K562 (cell line): ENCODE measurements at places on chromosomes 1 and 21.

GRCh38 chr1:47699492-47700235 lies 261.8 kb downstream of the FOXD2 start:
- no peak for DNase-seq

DNA sequence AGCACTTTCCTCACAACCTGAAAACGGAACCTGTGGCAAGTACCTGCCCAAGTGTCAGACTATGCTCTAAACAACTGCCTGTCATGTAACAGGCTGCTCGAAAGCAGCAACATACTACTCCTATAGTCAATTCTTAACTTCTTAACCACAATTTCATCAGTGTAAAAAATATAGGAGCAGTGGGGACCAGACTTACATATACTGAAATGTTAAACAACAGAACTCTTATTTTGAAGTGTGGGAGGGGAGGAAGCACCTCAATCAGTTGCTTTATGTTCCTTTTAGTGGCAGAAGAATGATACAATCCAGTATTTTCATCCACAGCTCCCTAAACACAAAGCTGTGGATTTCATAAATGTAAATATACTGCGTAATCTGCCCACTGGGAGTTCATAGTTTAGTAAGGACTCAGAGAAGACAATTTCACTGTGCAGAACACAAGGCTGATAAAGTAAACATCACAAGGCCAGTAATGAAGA lies 44.2 kb downstream of the WLS start:
- DNase-seq = no peak

DNA sequence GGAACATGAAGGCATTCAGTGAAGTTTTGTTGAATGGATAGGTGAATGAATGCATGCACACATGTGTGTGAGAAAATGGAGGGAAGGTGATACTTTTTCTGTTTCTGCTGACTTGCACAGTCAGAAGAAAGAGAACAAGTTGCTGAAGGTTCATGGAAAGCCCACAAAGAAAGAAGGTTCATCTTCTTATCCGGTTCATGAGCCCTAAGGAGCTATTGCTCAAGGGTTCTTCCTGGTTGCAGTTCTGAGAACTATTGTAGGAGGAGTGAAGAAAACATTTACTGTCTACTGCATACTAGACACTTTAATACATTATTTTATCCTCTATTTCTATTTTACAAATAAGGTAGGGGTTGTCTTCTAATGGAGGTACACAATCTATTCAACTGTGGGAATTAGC lies 13.4 kb upstream of the NIBAN1 start:
- DNase-seq = no peak

DNA sequence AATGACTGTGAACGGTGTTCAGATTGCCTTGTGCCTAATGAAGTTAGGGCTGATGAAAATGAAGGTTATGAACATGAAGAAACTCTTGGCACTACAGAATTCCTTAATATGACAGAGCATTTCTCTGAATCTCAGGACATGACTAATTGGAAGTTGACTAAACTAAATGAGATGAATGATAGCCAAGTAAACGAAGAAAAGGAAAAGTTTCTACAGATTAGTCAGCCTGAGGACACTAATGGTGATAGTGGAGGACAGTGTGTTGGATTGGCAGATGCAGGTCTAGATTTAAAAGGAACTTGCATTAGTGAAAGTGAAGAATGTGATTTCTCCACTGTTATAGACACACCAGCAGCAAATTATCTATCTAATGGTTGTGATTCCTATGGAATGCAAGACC lies 96.6 kb downstream of the ZFYVE9 start:
- no peak for DNase-seq

DNA sequence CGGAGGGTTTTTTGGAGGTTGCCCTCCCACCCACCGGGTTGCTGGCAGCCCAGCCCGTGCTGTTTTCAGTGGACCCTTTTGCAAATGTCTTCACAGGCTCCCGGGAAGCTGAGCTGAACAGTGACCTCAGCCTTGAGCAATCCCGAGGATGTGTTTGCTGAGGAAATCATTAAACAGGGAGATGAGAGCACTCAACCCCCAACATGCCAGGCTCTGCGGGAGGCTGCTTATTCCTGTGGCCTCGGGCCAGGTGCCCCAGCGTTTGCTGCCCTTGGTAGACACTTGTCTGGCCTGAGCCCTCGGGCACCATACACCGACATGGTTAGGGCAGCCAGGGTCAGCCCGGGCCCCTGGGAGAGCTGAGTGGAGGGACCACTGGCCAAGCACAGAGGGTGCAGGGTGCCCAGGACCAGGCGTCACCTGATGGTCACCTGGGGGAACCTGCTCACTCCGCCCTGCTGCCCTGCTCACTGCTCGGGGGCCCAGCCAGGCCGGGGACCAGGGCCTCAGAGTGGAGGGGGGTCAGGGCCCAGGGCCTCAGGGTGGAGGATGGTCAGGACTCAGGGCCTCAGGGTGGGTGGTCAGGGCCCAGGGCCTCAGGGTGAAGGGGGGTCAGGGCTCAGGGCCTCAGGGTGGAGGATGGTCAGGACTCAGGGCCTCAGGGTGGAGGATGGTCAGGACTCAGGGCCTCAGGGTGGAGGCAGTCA lies 42.5 kb upstream of the POFUT2 start:
- no peak for DNase-seq
